ENCODE measurements at places on chromosomes 6 and 20.

- no peak for DNase-seq
These were observed 406.5 kb upstream of the CHD6 start for GRCh38 chr20:42024653-42025052.

- peak; percentile 60 for DNase-seq
These were observed 16.5 kb upstream of the HLA-A start for GRCh38 chr6:29925727-29926412.

- peak; percentile 15 for DNase-seq
These were observed 143.5 kb downstream of the PDE7B start for GRCh38 chr6:135994857-135995544.

- DNase-seq, result no peak
These were observed 7.9 kb downstream of the RREB1 start for GRCh38 chr6:7115543-7116231.

- peak; percentile 79 for DNase-seq
These were observed 29.0 kb downstream of the ARMC2 start for GRCh38 chr6:108877046-108877751.

Data from right cardiac atrium (tissue), 5 donors.